Effector CD8-positive, alpha-beta T cell (primary cell): ENCODE measurements at places on chromosomes 11 and 22.

DNA sequence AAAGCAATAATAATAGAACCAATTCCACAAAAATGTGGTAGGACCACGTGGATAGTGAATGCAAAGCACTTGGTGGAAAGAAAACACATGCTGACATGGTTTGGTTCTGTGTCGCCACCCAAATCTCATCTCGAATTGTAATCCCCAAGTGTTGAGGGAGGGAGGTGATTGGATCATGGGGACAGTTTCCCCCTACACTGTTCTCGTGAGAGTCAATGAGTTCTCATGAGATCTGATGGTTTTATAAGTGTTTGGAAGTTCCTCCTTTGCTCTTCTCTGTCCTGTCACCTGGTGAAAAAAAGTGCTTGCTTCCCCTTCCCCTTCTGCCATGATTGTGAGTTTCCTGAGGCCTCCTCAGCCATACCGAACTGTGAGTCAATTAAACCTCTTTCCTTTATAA is 421.9 kb upstream of the CADM1 start:
- no peak for DNase-seq

DNA sequence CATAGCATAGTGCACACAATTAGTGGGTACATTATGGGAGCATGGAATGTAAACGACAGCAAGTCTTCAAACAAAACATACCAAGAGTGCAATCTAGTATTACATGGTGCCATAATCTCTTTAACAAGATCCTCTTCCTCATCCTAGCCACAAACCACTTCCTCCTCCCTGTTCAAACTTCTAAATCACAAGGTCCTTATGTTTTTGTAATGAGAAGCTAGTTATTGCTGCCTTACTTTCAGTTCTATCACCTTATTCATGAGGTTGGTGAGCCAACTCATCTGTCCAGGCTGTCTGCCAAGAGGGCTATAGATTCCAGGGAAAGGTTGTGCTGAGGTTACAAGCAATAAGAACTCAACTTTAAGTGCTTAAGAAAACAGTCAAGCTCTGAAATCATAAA is 195.4 kb upstream of the ARHGAP20 start:
- DNase-seq, result no peak

DNA sequence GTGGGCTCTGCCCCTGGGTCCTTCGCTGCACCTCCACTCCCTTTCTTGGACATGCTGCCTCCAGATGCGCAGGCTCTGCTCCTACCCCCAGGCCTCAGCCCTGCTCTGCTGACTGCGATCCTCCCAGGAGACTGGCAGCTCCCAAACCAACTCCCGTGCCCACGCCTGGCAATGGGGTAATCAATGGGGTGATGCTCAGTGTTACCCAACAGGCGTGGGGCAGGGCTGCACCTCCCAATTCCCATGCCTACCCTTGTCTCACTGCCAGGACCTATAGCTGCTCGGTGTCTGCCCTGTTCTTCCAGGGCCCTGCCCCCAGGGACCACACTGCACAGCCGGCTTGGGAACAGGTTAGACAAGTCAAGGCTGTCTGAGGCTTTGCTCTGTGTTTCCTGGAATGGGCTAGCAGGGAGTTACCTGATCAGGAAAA is at the start of gene ALDH3B2:
Gene ALDH3B2, minus strand, starts transcription at position 182 of the 430 bp plus-strand sequence. CDS start 7,688 bp downstream, outside the sequence.
- DNase-seq, result no peak

- DNase-seq, result no peak
Measured at GRCh38 chr22:47177334-47177815, 414.9 kb downstream of the TBC1D22A start.

- DNase-seq, result no peak
Measured at GRCh38 chr11:87722756-87723565, 452.3 kb downstream of the RAB38 start.

- no peak for DNase-seq
Measured at GRCh38 chr11:128719556-128719824, 25.6 kb downstream of the FLI1 start.

GRCh38 chr11:64770120-64770519 is 8.2 kb downstream of the SF1 start:
- DNase-seq, result no peak

- no peak for DNase-seq
Measured at GRCh38 chr11:17459236-17459896, 17.3 kb downstream of the ABCC8 start.

DNA sequence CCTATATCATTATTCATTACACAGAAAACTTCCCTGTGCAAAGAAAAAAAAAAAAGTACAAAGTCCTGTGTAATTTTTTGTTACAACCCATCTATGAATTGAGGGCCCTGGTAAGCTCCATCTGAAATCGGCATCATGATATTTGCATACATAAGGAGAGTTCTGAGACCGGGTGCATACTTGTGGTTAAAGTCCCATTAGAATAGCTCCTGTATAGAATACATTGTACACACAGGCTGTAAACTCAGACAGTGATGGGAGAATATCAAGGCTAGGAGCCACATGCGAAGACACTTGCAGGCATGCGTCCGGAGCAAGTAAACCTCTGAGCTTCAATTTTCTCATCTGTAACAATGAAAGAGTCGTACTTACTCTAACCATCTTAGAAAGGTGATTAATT is 353.2 kb downstream of the ETS1 start:
- DNase-seq, result no peak

GRCh38 chr11:61541598-61541997 is 33.0 kb downstream of the LRRC10B start:
- DNase-seq, result no peak

DNA sequence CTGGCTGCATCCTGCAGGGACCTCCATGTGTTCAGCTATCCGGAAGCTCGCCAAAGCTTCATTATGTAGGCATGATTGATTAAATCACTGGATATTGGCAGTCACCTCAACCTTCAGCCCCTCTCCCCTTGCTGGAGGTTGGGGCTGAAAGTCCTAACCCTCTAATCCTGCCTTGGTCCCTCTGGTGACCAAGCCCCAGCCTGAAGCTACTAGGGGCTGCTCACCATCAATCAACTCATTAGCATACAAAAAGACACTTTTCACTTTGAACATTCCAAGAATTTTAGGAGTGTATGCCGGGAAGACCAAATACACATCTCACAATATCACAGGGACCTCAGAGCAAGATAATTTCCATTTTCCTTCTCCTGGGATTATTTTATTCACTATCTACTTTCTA is 38.8 kb upstream of the TPBGL start:
- DNase-seq, result no peak

GRCh38 chr11:16893456-16894066 is 120.7 kb downstream of the PLEKHA7 start:
- DNase-seq, result no peak

GRCh38 chr22:19038728-19039447 is 83.3 kb downstream of the DGCR2 start:
- DNase-seq, result no peak

DNA sequence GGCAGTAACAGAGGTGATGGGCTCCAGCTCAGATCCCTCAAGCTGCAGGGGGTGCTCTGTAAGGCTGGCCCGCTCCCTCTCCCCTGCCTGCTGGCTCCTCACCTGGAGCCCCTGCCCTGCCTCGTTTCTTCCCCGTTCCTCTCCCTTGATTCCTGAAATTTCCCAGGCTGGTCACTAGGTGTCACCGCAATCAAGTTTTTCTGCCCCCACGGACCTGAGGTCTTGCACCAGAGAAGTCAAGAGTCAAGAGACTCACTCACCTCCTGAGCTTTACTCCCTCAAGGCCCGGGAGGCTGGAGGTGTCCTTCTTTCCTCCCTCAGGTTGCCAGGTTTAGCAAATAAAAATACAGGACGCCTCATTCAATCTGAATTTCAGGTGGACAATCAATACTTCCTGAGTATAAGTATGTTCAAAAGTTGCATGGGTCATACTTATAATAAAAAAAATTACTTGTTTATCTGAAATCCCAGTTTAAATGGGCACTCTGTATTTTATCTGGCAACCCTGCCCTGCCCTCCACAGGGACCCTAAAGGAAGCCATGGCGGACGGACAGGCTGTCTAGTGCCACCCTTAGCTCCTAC is 69.2 kb downstream of the SCUBE1 start:
- DNase-seq, result no peak

DNA sequence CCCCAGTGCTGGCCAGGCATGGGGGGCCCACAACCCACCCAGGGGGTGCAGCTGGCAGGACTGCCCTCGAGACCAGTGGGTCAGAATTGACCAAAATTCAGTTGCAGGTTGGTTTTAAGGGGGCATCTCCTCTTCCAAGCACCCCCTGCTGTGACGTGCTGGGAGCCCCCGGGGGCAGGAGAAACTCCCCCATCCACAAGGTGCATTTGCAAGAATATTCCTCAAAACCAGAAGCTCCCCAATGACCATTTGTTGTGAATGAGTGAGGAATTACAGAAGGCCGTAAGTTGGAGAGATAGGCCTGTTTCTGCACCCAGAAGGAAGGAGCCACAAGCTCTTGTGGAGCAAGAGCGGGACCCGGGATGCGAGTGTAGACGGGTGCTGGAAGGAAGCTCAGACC is 414.5 kb downstream of the BRD1 start:
- DNase-seq, result no peak

GRCh38 chr11:100932474-100933100 is 197.0 kb downstream of the PGR start:
- DNase-seq, result no peak

- DNase-seq, result peak; percentile 26
Measured at GRCh38 chr22:49934160-49934890, 15.9 kb downstream of the CRELD2 start.

- DNase-seq, result no peak
Measured at GRCh38 chr11:86219311-86220193, 25.0 kb upstream of the EED start.

DNA sequence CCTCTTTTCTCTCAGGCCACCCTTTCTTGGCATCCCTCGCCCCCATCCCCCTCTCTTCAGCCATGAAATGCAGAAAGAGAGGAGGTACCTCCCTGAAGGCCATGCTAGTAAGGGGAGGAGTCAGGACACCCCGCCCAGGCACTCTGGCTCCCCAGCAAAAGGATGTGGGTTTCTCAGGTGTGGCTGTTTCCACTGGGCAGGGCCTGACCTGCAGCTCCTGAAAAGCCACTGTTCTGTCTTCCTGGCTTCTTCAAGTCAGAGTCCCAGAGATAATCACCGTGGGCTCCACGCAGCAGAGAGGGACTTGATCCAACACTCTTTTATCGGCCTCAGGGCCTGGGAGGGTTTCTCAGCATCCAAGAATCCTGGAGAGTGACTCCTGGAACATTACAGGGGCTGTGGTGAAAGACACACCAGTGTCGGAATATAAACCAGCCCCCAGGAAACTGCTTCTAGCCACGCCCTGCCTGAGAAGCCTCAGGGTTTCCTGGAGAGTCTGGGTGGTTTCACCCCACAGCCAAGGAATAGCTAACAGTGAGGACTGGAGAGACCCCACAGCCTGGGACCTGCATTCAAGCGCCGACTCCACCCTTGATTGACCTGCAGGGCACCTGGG is 45.7 kb upstream of the TSPAN18 start:
- DNase-seq, result no peak

GRCh38 chr11:133911171-133911570 is 45.6 kb downstream of the IGSF9B start:
- no peak for DNase-seq

GRCh38 chr22:50677493-50678217 is 5.0 kb downstream of the SHANK3 start:
- no peak for DNase-seq

DNA sequence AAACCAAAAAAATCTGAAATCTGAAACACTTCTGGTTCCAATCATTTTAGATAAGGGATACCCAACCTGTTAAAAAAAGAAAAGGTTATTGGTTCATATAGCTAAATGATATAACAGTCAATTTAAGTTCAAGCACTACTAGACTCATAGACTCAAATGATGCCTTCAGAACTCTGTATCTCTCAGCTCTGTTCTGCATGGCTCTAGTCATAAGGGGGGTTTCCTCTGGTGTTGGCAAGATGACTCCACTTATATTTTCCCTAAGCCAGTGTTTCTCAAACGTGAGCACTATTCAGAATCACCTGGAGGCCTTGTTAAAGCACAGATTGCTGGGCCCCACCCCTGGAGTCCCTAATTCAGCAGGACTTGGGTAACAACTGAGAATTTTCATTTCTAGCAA is 11.5 kb upstream of the RRAS2 start:
- no peak for DNase-seq

DNA sequence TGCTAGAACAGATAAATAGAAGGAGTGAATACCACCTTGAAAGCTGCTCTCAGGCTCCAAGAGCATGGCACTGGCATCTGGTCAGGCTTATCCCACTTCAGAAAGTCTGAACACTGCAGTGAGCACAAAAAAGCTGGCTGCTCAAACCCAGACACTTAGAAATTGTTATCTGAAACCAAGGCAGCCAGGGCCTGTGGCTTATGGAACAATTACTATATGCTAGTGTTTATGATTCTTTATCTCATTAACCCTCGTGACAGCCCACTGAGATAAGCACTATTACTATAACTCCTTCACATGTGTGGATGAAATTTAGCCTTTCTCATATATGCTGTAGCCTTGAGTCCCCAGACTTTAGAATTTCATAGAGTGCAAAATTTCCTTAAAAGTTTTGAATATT is 400.2 kb downstream of the RAB38 start:
- DNase-seq, result no peak

GRCh38 chr11:9575260-9576240 is 2.1 kb downstream of the WEE1 start:
- DNase-seq, result no peak

- no peak for DNase-seq
Measured at GRCh38 chr11:12043221-12043620, 34.8 kb upstream of the DKK3 start.

- DNase-seq, result no peak
Measured at GRCh38 chr11:9831122-9831521, 167.2 kb downstream of the SWAP70 start.

- no peak for DNase-seq
Measured at GRCh38 chr11:88348870-88349269, 11.3 kb upstream of the CTSC start.

GRCh38 chr22:45576273-45576625 is 73.6 kb downstream of the FBLN1 start:
- DNase-seq, result no peak

GRCh38 chr11:63841554-63841953 is 2.6 kb downstream of the MARK2 start:
- DNase-seq, result no peak
